Smooth muscle cell of the brain vasculature (primary cell): ENCODE measurements at places on chromosomes 2 and 18.

GRCh38 chr2:236359426-236360045 is 95.3 kb upstream of the ASB18 start:
- no peak for DNase-seq

GRCh38 chr2:36389091-36389564 is 33.5 kb downstream of the CRIM1 start:
- DNase-seq: no peak

DNA sequence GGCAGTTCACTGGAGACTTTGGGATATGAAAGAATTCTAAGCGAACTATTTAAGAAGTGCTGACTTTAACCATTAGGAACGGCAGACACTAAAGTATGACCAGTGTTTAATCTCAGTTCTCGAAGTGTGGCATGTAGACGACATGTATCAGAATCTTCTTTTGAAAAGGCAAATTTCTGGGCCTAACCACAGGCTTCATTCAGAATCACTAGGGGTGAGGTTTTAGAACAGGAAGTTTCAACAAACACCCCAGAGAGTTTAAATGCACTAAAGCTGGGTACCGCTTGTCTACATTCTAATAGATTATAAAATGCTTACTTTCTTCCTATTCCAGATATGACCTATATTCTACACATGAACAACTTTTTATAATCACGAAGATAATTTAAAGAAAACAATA is 180.3 kb downstream of the ANKRD44 start:
- no peak for DNase-seq

GRCh38 chr2:230007931-230008707 is 60.6 kb downstream of the SLC16A14 start:
- peak; percentile 41 for DNase-seq

- peak; percentile 28 for DNase-seq
These were observed 75.6 kb downstream of the SATB2 start for GRCh38 chr2:199382091-199382490.

GRCh38 chr2:10352361-10352760 is 49.7 kb downstream of the HPCAL1 start:
- no peak for DNase-seq

DNA sequence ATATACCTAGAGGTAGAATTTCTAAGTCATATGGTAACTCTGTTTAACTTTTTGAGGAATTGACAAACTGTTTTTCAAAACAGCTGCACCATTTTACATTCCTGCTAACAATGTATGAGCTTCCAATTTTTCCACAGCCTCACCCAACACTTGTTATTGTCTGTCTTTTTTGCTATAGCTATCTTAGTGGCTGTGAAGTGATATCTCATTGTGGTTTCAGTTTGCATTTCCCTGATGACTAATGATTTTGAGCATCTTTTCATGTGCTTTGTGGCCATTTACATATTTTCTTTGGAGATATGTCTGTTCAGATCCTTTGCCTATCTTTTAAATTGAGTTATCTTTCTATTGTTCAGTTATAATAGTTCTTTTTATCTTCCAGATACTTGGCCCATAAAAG is 273.8 kb downstream of the AGPS start:
- no peak for DNase-seq

DNA sequence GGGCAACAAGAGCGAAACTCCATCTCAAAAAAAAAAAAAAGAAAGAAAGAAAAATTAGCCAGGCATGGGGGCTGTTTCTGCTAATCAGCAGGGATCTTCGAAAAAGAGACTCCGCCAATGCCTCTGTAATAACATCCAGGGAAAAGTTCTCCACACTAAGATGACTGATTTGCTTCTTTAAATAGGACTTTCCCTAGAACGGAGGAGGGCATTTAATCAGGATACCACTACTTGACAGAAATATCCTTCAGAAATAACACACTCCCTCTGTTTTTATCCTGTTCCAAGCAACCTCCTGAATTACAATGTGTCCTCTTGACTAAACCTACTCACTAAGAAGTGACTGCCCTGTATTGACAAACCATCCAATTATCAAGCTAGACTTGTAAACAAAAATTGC is 21.7 kb downstream of the REV1 start:
- no peak for DNase-seq

DNA sequence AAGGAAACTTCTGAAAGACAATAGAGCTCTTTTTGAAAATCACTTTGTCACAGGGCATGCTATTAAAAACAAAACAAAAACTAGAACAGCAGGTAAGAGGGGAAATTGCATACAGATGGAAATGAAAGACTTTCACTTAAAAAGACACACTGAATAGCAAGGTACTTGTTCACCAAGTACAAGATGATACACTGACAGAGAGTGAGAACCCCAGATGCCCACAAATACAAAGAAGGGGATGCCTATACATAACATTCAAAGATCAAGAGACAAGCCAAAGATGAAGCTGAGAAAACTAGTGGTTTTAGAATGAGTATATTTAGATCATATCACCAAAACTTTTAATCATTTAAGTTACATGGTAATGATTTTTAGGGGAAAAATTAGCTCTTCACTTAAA is 60.7 kb downstream of the ASXL2 start:
- DNase-seq: no peak

DNA sequence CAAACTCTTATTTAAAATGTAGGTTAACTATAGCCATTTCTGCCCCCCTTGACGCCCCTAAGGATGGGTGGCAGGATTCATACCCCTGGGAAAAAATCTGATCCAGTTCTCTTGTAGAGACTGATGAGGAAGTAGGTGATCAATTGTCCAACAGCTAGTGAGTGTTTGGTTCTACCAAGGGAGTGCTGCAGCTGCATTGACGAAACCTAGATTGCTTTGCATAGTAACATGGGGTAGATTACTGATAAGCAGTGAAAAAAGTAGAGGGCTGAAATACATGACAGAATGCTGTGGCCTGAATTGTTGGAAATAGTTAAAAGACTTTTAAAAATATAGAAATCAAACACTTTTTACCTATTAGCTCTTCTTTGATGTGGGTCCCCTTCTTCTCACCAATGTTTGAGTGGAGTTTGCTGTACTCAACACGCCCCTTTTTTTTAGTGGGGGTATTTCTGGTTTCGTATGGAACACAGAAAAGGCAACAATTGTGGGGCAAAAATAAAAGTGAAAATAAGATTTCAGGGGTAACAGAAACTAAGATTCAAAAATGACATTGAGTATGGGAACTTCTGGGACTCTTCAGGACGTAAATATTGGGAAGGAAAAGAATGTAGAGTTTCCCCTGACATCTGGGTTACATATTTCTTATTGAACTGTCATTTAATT is 66.2 kb downstream of the MAIP1 start:
- no peak for DNase-seq

DNA sequence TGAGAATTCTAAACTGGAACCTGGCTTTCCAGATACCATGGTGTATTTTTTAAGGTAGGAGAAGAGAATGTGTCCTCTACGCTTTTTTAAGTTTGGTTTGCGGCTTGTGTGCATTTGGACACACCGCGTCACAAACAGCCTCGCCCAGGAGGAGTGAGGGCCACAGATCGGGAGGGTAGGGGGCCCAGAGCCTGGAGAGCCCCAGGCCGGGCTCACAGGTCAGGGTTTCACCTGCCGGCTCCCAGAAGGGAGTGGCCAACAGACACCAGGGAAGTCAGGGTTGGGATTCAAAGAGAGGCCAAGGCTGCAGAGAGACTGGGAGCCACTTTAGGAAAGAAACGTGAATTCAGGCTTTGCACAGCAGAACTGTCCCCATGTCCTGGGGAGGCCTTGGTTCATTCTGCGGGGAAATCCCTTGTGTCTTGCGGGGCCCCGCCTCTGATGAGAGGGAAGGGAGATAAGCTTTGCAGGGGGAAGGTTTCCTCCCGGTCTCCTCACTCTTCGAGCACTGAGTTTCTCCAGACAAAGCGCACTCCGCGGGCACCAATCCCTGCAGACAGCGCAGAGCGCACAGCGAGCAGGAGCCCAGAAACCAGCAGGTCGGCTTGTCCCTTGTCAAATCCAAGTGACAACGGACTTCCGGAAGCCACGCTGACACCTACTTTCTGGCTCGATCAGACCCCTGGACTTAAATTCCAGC is 2.0 kb upstream of the TUBB6 start:
- no peak for DNase-seq

- no peak for DNase-seq
These were observed 18.0 kb downstream of the ARID5A start for GRCh38 chr2:96554293-96555145.

DNA sequence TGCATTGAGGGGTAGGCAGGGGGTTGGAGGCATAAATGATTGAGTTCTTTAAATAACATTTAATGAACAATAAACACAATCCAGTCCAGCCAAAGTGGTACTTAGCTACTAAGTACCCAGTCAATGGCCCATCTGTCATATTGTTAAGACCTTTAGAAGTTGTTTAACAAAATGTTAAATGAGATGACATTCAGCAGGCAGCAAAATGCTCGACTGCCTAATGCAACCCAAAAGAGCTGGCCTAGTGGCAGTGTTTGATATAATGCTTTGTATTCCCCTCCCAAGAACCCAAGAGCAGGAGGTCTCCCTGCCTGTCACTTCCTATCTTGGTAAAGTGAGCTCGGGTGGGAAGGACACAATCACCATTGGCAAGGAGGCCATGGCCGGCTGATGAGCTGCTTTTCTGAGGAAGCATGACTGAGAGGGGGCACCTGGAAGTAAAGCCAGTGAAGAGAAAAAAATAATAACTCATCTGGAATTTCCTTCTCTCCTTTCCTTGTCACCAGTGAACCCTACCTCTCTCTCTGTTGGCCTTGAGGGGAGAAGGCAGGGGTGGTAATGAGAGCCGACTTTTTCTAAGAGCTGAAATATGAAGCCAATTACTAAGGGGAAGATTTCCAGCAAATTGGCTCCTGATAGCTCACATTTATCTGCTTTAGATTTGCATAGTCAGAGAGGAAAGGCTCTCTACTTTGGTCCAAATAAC is 140.6 kb downstream of the C1D start:
- no peak for DNase-seq

DNA sequence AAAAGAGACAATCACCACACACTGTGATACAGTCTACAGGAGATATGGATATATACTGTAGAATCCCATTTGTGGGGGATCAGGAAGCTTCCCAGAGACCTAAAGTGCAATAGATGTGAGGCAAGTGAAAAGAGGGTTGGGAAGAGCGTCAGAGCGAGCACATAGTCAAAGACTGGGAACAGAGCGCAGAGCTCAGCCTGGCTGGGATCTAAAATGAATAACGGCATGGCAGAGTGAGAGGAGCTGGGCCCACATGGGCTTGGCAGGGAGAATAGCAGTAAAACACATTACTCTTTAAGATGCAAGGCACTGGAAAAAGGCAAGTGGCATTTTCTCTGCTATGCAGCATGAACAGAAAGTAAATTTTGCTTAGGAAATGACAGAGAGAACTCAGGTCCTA is 52.4 kb upstream of the BCL11A start:
- no peak for DNase-seq

GRCh38 chr18:40208958-40209357 is 1746.1 kb upstream of the PIK3C3 start:
- no peak for DNase-seq

DNA sequence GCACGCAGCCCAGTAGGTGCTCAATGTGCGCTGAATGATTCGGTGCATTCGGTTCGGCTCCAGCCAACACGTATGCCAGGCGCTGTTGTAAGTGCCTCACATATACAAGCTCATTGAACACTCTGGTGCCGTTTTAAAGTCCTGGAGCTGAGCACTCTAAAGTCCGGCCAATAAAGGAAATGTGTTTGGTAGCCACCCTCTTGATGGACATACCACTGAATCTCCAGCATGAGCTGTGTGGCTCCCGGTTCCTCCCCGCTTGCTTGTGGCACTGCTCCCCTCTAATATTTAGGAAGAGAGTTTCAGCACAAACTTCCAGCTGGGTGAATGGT is 112.1 kb downstream of the MCFD2 start:
- DNase-seq: no peak

DNA sequence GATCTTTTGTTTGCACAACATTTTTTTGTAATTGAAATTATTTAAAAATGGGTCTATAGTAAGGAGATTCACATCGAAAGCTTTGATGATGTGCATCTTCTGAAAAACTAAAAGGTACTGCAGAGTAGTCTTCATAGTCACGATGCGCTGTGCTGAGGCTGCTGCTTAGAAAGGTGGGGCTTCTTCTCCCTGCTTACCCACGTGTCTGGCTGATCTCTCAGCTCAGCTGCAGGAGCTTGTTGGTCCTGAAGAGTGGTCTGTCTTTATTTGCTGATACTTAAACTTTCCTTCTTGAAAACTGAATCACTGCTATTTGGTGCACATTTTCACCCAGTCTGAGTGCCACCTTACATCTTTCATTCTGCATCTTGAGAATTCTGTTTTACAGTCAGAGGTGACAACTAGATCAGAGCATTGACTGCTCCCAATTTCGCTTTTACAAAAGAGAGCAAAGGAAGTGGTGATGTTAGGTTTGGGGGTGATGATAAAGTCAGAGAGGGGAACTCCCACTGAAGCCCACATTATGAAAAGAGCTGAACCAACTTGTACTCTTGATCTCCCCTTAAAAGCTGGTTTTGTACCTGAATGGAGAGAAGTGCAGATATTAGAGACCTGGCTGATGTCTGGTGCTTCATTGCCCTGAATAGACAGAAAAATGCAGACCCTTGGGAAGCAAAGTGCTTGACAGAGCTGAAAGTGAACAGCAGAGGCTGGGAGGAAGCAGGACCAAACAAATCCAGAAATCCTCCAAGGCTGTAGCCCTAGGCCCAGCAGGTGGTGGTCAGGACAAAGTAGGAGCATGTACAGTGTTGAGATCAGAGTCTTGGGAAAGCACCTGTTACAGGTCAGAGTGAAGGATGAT is 984.5 kb downstream of the TSN start:
- no peak for DNase-seq

DNA sequence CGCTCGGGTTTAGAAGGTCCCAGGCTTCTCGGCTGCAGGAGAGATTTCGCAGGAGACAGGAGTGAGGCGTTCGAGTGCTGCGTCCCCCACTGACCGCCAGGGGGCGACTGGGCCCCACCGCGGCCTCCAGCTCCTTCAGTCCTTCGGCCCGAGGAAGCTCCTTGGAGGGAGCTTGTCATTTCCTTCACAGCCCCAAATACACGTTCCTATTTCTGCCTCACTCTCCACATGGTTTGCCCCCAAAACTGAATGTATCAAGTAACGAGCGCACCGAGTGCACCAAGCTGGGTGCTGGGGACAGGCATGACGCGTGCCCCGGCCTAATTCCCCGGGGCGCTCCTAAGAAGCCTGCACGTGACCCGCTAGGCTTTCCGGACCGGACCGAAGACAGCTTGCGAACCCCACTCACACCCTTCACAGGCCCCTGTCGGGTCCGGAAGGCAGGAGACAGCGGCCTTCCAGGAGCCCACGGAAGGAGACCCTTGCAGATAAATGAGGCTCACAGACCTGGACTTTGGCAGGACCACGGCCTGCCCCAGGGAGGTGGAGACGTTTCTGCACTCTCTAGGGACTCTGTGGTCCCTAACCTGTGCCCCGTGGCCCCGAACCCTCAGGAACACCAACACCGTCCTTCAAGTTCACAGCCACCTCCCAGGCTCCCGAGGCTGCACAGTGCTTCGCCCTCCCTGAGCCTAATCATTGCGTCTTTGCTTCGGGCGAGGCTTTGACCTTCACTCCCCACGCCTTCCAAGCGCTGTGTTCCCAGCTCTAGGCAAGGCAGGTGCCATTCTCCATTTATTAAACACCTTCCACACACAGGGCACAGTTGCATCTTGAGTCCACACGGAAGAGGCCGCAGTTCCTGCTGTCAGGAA is 13.0 kb upstream of the FAHD2A start:
- DNase-seq: peak; percentile 29
